Spleen (tissue), 13 donors: ENCODE measurements at places on chromosomes 7 and 10. TPM values are rescaled to one million over a fixed set of nuclear protein-coding genes. Genes with fewer than 3 reads are reported as not detected.
A peak's percentile ranks its signal among the peaks of the same experiment; 100 is the strongest.

Gene SFTPA1
- 1.4 TPM for total RNA-seq

DNA sequence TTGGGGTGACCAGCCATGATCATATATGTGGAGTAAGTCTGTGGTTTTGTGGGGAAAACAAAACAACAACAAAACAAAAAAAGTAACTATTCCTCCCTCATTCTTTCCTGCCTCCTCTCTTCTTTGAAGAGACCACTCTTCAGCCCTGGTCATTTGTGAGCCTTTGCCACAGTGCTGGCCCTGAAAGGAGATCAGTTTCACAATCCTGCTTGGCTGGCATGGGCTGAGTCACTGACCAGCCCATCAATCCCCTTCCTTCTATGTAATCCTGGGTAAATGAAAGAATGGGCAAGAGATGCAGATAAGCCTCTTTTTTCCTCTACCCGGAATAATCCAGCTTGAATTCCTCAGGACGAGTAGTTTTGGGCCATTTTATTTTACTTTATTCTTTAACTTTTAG, 13.6 kb downstream of the CSTF2T start:
- no peaks in the 10 kb centered on the region for H3K4me1 ChIP-seq
- no peak overlapping the region for H3K4me3 ChIP-seq
- no peak for DNase-seq

GRCh38 chr7:57256637-57257375, 124.6 kb upstream of the ZNF479 start:
- H3K4me1 ChIP-seq, result no peaks in the 10 kb centered on the region
- H3K36me3 ChIP-seq, result no peaks in the 10 kb centered on the region
- H3K27me3 ChIP-seq, result no peaks in the 10 kb centered on the region
- no peak overlapping the region for H3K27ac ChIP-seq
- peak; percentile 63 for DNase-seq
- H3K4me3 ChIP-seq, result no peak overlapping the region

Gene PRKRIP1
- total RNA-seq, result 32.0 TPM

DNA sequence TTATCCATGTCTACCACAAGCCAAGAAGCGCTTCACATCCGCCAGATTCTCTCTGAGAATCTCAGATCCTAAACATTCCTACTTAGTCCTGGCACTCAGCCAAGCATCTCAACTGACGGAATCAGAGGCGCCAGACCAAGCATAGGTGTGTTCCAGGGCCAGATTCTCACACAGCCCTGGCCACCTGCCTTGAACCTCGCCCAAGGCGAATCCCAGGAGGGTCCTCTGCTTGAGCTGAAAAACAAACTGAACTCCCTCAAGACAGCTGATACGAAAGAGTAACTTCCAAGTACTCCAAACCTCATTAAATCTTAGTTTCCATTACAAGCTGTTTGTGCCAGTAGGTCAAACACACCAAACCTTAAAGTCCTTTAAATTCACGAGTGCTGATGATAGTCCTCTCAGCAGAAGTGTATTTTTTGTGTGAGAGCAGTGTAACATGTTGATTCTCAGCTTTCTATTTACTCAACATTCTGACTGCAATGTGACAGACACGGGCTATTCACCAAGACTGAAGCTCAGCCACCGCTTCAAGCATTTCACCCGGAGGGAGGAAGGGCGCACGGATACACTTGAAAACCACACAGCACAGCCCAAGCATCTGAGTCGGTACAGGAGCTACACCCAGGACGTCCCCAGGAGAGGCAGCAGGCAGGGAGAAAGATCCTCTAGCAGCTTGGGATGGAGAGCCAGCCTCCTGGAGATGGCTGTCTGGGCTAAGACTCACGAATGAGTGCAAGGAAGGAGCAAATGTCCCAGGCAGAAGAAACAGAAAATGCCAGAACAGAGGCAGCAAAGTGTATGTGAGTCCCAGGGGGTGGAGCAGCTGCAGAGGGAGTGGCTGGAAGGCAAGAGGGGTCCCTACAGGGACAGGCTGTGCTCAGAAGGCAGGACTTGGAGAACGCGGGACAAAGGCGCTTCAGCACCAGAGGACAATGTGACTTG, 6.0 kb downstream of the PARD3 start:
- peaks cover 2% of the 10 kb centered on the region for H3K27me3 ChIP-seq
- H3K4me3 ChIP-seq, result no peak overlapping the region
- peak; percentile 53 for DNase-seq
- H3K27ac ChIP-seq, result no peak overlapping the region
- H3K36me3 ChIP-seq, result no peaks in the 10 kb centered on the region
- H3K4me1 ChIP-seq, result peaks cover 10% of the 10 kb centered on the region

DNA sequence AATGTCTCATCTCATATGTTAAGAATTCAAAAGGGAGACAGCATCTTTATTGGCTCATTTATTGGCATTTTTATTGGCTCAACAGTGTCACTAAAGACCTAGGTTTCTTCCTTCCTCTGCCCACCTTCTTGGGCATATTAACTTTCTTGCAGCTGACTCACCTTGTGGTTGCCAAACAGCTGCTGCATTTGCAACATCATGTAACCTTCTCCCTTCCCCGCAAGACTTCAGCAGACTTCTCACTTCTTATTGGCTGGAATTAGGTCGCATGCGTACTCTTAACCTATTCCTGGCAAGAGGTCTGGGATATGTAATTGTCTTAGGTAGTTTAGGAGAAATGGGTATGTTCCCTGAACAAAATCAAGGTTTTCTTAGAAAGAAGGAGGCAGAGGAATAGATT, 263.2 kb downstream of the POU6F2 start:
- no peak overlapping the region for H3K4me3 ChIP-seq
- H3K27ac ChIP-seq, result no peak overlapping the region
- H3K27me3 ChIP-seq, result no peaks in the 10 kb centered on the region
- no peaks in the 10 kb centered on the region for H3K4me1 ChIP-seq
- H3K36me3 ChIP-seq, result no peaks in the 10 kb centered on the region

Gene PRSS1
- total RNA-seq, result 2.9 TPM

GRCh38 chr7:22193450-22193983, 163.4 kb downstream of the RAPGEF5 start:
- H3K27ac ChIP-seq, result peak overlapping the region; percentile 18
- peak overlapping the region; percentile 0 for H3K4me3 ChIP-seq
- no peaks in the 10 kb centered on the region for H3K27me3 ChIP-seq
- H3K36me3 ChIP-seq, result peaks cover 9% of the 10 kb centered on the region

DNA sequence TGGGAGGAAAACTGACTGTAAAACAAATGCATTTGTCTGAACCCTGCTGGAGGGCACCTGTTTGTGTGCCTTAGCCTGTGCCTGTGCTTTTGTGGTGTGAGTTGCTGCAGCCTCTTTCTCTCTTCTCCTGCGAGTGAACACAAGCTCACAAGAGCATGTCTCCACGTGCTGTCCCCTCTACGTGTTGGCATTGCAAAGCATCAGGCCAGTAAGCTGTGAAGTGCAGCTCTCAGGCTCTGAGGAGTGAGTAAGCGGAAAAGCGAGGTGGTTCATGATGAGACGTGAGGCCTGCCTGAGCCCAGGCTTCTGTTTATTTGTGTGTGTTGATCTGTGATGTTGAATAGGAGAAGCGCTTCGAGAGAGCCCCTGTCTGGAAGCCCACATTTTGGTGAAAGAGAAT, 85.6 kb upstream of the PDCD4 start:
- H3K4me1 ChIP-seq, result peaks cover 6% of the 10 kb centered on the region
- H3K36me3 ChIP-seq, result no peaks in the 10 kb centered on the region
- H3K27me3 ChIP-seq, result no peaks in the 10 kb centered on the region
- no peak for DNase-seq
- H3K27ac ChIP-seq, result no peak overlapping the region

GRCh38 chr10:53029449-53029848, 256.9 kb upstream of the MBL2 start:
- H3K4me1 ChIP-seq, result no peaks in the 10 kb centered on the region
- no peak overlapping the region for H3K4me3 ChIP-seq
- H3K27ac ChIP-seq, result no peak overlapping the region
- no peak for DNase-seq
- H3K27me3 ChIP-seq, result no peaks in the 10 kb centered on the region
- no peaks in the 10 kb centered on the region for H3K36me3 ChIP-seq

DNA sequence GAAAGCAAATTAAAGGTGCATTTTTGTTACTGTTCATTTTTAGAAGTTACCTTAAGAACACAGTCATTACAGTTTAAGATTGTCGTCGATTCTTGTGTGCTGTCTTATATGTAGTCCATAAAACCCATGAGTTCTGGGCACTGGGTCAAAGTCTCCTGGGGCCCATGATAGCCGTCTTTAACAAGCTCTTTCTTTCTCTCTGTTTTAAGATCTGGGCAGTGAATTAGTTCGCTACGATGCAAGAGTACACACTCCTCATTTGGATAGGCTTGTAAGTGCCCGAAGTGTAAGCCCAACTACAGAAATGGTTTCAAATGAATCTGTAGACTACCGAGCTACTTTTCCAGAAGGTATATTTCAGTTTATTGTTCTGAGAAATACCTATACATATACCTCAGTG, 90.7 kb upstream of the CAPZA2 start:
- DNase-seq, result no peak
- no peaks in the 10 kb centered on the region for H3K4me1 ChIP-seq
- H3K4me3 ChIP-seq, result no peak overlapping the region
- no peak overlapping the region for H3K27ac ChIP-seq
- no peaks in the 10 kb centered on the region for H3K36me3 ChIP-seq

Gene GNGT1
- total RNA-seq, result not detected

GRCh38 chr7:26648554-26648953, 215.8 kb downstream of the SKAP2 start:
- H3K4me1 ChIP-seq, result no peaks in the 10 kb centered on the region
- DNase-seq, result no peak
- H3K27ac ChIP-seq, result no peak overlapping the region
- H3K4me3 ChIP-seq, result no peak overlapping the region
- no peaks in the 10 kb centered on the region for H3K27me3 ChIP-seq

Gene FAM13C
- total RNA-seq, result 8.1 TPM

DNA sequence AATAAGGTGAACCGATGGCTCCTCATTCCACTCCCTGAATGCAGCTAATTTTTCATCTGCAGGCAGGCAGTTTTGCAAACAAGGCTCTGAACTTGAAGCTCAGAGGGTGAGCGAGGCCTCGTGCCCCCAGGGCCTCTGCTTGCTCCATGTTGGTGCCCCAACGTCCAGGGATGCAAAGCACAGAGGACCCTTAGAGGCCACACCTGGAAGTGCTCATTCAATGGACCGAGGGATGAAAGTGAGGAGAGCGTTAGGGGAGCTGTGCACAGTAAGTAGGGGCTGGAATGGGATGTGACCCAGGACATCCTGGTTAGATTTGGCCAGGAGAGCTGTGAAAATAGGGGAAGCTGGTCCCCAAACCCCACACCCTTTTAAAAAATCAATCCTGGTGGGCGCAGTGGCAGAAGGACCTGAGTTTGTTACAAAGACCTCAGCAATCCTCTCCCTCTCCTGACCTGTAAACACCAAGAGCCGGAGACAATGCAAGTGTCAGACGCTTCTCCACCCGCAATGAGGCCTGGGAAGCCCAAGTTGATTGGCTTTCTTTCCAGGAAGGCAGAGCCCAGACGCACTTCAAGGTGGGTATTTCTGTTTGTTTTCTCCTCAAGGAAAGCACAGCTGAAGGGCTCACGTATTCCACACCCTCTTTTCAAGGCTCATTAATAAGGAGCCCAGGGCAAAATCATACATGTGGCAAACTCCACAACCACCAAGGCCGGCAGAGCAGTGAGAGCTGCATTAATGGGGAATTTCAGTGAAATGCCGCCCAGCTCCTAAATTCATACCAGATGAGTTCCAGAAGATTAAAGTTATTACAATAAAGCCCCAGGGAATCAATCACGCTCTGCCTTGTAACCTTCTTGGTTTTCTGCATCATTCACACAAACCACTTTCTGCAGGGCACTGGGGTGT, 14.1 kb upstream of the CXCL12 start:
- H3K4me3 ChIP-seq, result no peak overlapping the region
- DNase-seq, result peak; percentile 37
- H3K36me3 ChIP-seq, result no peaks in the 10 kb centered on the region

GRCh38 chr10:93712593-93712992, 10.2 kb upstream of the FRA10AC1 start:
- no peaks in the 10 kb centered on the region for H3K4me1 ChIP-seq
- no peak overlapping the region for H3K4me3 ChIP-seq
- no peaks in the 10 kb centered on the region for H3K36me3 ChIP-seq
- no peak for DNase-seq
- H3K27me3 ChIP-seq, result no peaks in the 10 kb centered on the region
- H3K27ac ChIP-seq, result no peak overlapping the region

GRCh38 chr10:126250045-126250444, 138.2 kb downstream of the ADAM12 start:
- no peak overlapping the region for H3K4me3 ChIP-seq
- peaks cover 6% of the 10 kb centered on the region for H3K27me3 ChIP-seq
- DNase-seq, result no peak
- no peaks in the 10 kb centered on the region for H3K36me3 ChIP-seq

Gene ZNF727
- 10.6 TPM for total RNA-seq

DNA sequence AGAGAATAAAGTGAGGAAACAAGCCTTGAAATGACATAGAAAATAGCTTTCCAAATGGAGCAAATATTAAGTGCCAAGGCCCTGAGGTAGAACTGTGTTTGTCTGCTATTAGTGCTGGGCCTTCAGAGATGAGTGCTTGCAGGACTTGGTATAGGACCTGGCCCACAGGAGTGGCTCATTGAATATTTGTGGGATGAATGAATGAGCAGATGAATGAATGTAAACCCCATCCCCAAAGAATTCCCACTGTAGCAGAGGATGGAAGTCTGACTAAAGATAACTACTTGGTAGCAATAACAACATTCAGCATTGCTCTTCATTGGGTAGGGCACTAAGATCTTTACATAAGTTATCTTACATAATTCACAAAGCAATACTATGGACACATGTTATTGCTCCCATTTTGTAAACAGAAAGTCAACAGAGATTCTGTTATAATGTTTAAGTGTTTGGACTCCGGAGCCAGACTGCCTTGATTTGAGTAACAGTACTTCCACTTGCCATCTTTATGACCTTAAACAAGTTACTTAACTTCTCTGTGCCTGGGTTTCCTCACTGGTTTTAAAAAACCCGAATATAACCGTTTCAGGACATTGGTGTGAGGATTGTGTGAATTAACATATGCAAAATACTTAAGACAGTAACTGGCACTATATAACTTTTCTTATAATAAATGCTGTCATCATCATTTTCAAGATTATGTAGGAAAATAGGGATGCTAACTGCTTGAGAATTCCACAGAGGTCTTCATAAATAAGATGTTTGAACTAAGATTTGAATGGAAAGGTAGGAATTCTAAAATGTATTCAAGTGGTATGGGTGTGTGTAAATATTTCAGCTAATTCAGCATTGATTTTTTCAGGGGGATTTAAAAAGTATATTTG, 141.9 kb downstream of the PRKG1 start:
- no peak overlapping the region for H3K27ac ChIP-seq
- H3K4me3 ChIP-seq, result no peak overlapping the region
- no peak for DNase-seq
- H3K4me1 ChIP-seq, result no peaks in the 10 kb centered on the region
- H3K36me3 ChIP-seq, result no peaks in the 10 kb centered on the region

Gene WEE2
- not detected for total RNA-seq

- H3K27me3 ChIP-seq, result no peaks in the 10 kb centered on the region
- H3K36me3 ChIP-seq, result peaks cover 86% of the 10 kb centered on the region
- DNase-seq, result no peak
- no peak overlapping the region for H3K4me3 ChIP-seq
- no peaks in the 10 kb centered on the region for H3K4me1 ChIP-seq
- no peak overlapping the region for H3K27ac ChIP-seq
Measured at GRCh38 chr7:93298206-93298605, 66.0 kb downstream of the VPS50 start.
